ENCODE measurements at places on chromosomes 1 and 21. TPM values are rescaled to one million over a fixed set of nuclear protein-coding genes. Genes with fewer than 3 reads are reported as not detected.

- DNase-seq, result no peak
These were observed 29.9 kb upstream of the DISP1 start for GRCh38 chr1:222784916-222785315.

Gene KPRP
- not detected for total RNA-seq

Gene RNU1-4
- 3,807 TPM for total RNA-seq

Gene TMEM240
- 7.5 TPM for total RNA-seq

Gene PERM1
- total RNA-seq, result 0.15 TPM

Gene PLPPR4
- total RNA-seq, result 0.34 TPM

Gene LAD1
- total RNA-seq, result 4.4 TPM

Measured in ovary (tissue), 10 donors.